Activated CD4-positive, alpha-beta T cell treated with anti-CD3 and anti-CD28 coated beads for 48 hours (primary cell): ENCODE measurements at places on chromosomes 3 and 15.

GRCh38 chr3:157107037-157107436 lies 52.9 kb downstream of the CCNL1 start:
- no peak for DNase-seq

GRCh38 chr3:37922721-37923568 lies 61.3 kb downstream of the CTDSPL start:
- no peak for DNase-seq

GRCh38 chr3:128598884-128599664 lies 51.5 kb downstream of the RPN1 start:
- DNase-seq: no peak

DNA sequence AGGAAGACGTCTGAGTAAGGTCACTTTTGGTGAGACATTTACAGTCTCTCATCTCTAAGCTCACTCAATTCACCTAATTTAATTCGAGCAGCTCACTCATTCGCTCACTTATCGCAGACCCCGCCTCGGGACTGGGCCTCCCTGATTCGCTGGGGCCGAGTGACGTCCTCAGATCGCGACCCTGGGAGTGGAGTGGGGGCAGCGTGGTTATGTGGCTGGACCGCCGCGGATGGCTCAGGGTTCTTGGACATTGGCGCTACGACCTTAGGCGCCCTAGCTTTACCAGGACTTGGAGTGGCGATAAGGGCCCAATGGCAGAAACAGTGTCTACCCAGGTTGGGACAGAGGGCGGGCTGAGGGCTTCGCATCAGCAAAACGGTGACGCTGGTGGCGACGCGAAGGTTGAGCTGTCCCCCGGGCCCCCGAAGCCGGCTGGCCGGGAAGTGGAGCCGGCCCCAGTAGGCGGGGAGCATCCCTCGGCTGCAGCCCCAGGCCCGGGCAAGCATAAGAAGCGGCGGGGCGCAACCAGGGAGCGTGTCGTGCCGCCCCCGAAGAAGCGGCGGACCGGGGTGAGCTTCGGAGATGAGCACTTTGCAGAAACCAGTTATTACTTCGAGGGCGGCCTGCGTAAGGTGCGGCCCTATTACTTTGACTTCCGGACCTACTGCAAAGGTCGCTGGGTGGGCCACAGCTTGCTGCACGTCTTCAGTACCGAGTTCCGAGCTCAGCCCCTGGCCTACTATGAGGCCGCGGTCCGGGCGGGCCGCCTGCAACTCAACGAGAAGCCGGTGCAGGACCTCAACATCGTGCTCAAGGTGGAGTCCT lies at the start of gene RPUSD2:
RPUSD2 (plus strand) TSS at position 171 of the 825 bp plus-strand sequence; CDS start at position 210, 39 bp downstream.
- DNase-seq: peak; percentile 96

- no peak for DNase-seq
Observed at GRCh38 chr3:11553436-11554235, 90.1 kb downstream of the VGLL4 start.

GRCh38 chr3:149332771-149333170 lies 665 bp downstream of the TM4SF18 start:
- no peak for DNase-seq

DNA sequence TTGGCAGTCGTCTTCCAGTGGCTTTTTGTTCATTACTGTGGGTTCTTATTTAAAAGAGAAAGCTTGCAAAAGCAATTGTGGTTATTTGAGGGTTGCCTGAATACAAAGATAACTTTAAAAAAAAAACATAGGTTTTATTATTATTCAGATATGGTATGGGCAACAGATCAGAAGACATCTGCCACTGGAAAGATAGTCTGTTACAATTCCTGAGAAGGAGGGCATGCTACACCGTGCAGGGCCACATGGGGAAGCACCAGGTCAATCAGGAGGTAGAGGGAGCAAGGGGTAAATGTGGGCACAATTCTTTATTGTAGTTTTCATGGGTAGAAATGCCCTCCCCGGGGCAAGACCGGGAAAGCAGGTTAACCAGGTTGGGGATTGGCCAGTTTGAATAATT lies 46.5 kb downstream of the BBS4 start:
- no peak for DNase-seq

- DNase-seq: no peak
Observed at GRCh38 chr15:42058791-42059190, 35.6 kb downstream of the PLA2G4D start.

GRCh38 chr3:183697123-183697609 lies 431 bp upstream of the YEATS2 start:
- DNase-seq: no peak

DNA sequence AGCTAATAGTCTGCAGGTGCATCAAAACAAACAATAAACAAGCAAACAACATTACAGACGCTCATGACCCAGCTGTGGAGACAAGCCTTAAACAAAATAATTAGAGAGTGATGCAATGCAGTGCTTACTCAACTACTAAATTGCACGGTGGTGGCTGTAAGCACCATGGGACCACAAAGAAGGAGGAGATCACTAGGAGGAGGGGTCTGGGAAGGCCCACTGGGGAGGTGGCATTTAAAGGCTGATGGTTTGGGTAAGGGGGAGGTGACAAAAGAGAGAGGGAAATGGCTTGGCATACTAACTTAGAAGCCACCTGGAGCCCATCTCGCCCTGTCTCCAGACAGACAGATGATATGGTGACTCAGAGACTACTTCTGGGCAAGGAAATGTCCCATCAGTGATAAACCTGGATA lies 516.7 kb downstream of the FOXP1 start:
- peak; percentile 66 for DNase-seq

DNA sequence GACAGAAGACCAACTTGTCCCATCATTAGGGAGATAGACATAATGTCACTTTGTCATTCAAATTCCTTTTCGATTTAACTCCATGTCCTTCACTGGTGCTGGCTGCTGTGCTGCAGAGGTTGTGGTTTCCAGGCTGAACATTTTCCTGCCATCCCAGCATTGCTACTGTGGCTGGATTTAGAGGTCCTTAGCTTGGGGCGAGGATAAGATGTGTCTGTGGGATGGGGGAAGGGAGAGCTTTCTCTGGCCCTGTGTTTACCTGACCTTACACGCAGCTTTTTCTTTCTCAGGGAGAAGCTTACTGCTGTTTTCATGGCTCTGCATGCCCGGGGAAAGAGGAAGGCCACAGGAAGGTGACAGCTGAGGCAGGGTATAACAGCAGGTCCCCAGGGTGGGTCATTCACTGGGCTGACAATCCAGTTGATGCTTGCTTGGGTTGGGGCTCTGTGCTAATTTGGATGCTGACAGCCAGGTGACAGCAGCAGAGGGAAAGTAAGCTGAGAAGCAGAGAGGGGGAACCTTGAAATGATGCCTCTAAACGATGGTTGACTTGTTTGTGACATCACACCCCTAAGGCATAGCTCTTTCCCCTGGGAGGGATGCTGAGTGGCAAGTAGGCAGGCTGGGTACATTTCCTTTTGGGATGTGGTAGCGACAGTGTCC lies 326.9 kb upstream of the CTNNB1 start:
- no peak for DNase-seq

DNA sequence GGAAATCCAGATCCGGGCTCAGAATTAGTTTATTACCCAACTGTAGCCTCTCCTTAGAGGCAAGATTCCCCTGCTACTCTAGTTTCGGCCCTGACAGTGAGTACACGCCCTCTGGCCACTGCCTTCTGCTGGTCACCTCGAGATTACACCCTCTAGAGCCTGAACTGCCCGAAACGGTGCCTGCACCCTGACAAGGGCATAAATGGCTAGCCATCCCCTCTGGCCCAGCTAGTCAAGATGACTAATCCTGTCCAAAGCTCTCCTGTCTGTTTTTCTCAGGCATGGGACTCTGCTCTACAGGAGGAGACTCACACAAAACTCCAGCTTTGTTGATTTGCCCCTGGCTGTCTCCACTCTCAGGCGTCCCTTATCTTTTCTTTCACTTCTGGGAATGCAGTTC lies 150.5 kb upstream of the UBE2E2 start:
- DNase-seq: no peak

GRCh38 chr3:7658294-7658693 lies 797.4 kb downstream of the GRM7 start:
- no peak for DNase-seq

DNA sequence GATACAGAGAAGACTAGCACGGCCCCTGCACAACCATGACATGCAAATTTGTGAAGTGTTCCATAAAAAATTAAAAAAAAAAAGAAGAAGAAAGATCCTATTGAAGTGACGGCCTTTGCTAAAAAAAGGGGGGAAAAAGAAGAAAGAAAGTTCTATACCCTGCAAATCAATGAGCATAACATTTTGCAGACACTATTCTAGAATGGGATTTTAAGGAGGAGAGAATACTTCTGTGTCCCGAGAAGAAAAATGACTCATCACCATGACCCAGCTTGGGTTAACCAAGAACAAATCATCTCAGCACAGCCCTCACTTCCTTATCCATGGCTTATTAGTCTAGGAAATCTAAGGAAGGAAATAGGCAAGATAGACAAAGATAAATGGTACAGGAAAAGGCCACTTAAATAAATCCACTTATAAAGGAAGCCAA lies 7.4 kb upstream of the SH3BP5 start:
- DNase-seq: no peak

GRCh38 chr15:91855241-91855640 lies 1.7 kb downstream of the SLCO3A1 start:
- no peak for DNase-seq

DNA sequence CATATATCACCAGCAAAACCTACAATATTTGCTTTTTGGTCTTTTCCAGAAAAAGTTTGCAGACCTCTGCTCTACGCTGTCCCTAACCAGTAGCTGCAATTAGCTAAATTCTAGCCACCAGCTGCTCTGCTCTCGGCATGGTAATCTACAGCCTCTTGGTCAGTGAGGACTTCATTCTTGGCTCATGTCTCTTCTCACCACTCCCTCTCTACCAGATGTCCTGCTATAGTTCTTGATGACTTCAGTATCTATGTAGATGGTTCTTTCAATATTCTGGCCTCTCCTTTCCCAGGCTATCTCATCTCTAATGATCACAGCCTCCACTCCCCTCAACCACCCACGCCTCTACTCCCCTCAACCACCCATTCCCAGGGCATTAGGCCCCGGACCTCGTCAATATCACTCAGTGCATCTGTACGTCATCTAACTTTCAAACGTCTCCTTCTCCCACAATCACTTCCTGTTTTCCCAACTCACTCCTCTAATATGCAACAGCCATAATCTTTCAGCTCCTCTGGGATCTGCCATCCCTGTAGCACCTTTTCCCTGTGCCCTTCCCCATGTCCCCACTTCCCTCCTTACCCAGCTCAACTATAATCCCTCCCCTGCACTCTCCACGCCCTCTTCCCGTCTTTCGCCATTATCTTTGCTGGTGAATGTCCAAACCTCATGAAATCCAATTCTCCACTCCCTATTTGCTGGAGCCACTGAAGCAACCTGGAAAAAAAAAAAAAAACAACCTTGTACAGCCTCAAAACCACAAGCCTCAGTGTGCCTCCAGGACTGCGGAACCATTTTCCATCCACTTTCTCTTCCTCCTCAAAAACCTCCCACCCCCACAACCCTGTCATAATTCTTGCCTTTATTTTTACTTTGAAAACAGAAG lies 429.4 kb upstream of the PROK2 start:
- no peak for DNase-seq

GRCh38 chr3:73586190-73586589 lies 38.6 kb downstream of the PDZRN3 start:
- no peak for DNase-seq

DNA sequence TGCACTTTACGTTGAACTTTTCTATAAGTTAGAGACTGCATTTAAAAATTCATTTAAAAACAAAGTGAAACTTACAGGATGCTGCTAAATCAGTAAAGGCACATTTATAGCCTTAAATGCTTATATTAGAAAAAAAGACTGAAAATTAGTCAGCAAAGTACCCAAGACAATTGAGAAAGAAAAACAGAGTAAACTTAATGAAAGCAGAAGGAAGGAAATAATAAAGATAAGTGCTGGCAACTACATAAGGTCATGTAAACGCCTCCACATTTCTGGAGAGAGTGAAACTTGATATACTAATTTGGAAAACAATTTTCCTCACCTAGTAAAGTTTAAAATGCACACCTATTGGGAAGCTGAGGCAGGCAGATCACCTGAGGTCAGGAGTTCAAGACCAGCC lies 58.2 kb upstream of the ACAN start:
- DNase-seq: no peak

DNA sequence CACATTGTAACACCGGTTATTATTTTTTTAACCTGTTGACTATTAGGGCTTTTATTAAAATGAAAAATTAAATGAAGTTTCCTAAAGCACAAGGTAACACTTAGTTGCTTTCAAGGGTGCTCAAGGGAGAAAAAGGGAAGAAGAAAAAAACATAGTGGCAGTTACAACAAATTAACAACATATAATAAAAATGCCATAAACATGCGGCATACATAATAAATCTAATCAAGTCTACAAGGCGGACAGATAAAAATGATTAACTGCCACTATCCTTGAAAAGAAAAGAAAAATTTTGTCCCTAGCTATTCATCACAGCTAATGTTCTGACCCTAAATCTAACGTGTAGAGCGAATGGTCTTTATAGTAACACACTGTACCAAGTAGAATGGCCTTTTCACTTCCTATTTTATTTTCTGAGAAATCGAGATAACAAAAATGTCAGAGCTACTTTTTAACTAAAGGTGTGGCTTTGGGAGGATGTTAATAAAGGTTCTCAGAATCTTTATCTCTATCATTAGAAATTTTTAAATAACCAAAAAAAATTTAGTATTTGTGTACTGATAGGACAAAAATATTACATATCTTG lies 194.9 kb downstream of the FOXP1 start:
- DNase-seq: no peak

- DNase-seq: no peak
Observed at GRCh38 chr3:6716420-6716819, 144.5 kb upstream of the GRM7 start.

DNA sequence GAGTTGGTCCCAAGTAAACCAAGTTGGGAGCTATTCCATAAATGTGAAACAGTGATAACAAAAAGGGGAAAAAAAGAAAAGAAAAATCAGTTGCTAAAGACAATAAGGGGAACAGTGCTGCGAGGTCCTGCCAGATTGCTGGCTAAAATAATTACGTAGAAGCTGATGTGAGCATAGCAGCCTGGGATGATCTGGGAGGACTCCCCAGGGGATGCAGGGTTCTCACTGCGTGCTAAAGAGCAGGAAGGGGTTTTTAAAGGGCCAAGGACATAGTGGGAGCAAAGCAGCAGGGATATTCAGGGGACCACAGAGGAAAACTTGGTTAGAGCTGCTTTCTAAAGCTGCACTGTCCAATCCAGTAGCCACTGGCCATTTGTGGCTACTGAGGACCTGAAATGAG lies 133.0 kb upstream of the UMPS start:
- DNase-seq: no peak

- no peak for DNase-seq
Observed at GRCh38 chr3:130048726-130049125, 32.9 kb upstream of the ALG1L2 start.

DNA sequence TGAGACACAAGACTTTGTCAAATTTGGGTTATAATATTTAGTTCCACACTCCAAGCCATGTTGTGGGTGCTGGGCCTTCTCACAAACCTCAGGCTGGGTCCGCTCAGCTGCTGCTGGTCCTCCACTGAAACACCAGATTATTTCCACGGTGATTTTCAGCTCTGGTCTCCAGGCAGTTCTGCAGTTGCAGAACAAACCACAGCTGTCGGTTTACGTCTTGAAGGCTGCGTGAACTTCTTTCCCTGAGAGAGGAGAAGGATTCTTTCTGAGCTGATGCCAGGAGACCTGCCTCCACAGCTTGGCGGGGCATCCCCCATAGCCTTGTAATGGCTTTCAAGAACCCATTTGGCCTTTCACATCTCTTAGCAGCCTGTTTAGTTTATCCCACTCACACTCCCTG lies 16.2 kb downstream of the GALNT15 start:
- no peak for DNase-seq
